ENCODE measurements at places on chromosomes 1 and 21. TPM values are rescaled to one million over a fixed set of nuclear protein-coding genes. Genes with fewer than 3 reads are reported as not detected.

DNA sequence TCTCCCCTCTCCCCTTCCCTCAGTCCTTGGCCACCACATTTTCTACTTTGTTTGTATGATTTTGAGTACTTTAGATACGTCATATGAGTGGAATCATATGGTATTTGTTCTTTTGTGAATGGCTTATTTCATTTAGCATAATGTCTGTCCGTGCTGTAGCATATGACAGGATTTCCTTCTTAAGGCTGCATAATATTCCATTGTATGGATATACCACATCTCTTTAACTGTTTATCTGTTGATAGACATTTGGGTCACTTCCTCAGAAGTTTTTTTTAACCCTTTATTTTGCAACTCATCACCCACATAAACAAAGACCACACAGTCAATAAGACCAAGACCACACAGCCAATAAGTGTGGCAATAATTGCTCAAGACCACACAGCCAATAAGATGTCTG, 24.9 kb downstream of the FAM163A start:
- H3K36me3 ChIP-seq: no peaks in the 10 kb centered on the region
- no peak for DNase-seq

GRCh38 chr1:41462680-41463004, 21.8 kb downstream of the EDN2 start:
- no peak overlapping the region for H3K4me3 ChIP-seq
- H3K27me3 ChIP-seq: peaks cover 17% of the 10 kb centered on the region
- no peaks in the 10 kb centered on the region for H3K36me3 ChIP-seq
- no peak overlapping the region for H3K27ac ChIP-seq
- no peaks in the 10 kb centered on the region for H3K4me1 ChIP-seq

DNA sequence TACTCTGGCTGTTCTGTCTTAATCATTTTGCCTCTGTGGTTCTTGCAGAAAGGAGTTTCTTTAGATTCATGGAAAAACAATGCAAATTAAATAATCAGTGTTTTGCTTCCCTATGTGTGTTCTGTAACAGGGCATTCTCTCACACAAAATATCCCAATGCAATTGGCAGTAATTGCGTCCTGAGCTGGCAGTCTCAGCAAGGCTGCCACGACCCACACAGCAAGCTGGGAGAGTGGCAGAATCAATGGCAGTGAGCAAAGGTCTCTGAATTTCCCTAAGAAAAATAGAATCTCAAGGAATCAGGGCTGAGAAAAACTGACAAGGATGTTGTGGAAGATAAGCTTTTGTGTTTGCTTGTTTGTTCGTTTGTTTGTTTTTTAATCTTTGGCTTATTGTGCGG, 198.1 kb upstream of the ST6GALNAC5 start:
- H3K36me3 ChIP-seq: no peaks in the 10 kb centered on the region
- peak; percentile 26 for DNase-seq
- no peak overlapping the region for H3K27ac ChIP-seq

The CITED4 gene
- 1.2 TPM for total RNA-seq

Measured in osteoblast (primary cell).